ENCODE measurements at places on chromosomes 12 and 14. TPM values are rescaled to one million over a fixed set of nuclear protein-coding genes. Genes with fewer than 3 reads are reported as not detected.

DNA sequence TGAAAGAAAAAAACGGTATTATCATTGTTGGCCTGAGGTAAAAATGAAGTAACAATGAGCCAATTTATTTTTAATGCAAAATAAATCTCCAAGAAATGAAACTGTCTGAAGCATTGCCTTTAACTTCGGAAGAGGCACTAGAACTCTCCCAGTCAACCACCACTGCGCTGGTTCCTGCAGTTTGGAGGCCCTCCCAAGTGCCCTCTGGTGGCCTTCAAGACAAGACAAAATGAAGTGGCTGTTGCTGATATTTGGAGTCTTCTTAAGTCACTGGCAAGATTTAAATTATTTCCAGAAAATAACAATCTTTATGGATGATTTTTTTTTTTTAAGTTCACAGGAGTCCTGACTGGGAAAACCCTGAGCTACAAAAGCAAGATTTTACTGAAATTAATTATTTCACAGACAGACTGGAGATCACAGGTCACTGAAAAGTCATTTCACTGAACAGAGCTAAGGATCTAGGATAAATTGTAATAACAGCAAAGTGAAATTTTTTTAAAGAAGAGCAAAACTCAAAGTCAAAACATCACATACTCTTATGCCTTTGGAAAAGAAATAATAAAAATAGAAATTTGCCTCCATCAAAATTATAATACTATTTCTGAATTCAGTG, 58.2 kb downstream of the DICER1 start:
- H3K27ac ChIP-seq: no peak overlapping the region
- H3K36me3 ChIP-seq: peaks cover 51% of the 10 kb centered on the region
- H3K4me3 ChIP-seq: no peak overlapping the region
- no peaks in the 10 kb centered on the region for H3K4me1 ChIP-seq

SLCO1B1 gene
- total RNA-seq: not detected

LTBP2 gene
- total RNA-seq: 0.45 TPM

DNA sequence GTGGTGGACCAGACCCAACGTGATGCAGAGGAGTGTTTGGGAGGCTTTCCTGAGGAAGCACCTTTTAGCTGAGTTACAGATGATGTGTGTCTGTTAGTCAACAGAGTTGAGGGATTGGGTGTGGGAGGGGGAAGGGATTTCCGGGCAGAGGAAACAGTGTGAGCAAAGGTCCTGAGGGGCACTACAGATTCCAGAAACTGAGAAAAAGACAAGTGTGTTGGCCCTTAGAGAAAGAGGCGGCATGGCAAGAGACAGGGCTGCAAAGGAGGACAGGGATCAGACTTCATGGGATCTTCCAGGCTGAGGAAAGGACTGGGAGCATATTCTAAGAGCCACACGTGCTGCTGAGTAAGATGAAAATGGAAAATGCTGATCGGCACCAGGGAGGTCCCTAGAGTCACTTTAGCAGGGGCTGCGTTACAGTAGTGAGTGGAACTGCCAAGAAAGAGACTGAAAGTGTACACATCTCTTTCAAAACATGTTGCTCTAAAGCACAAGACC, 9.4 kb upstream of the RPS6KL1 start:
- H3K36me3 ChIP-seq: no peaks in the 10 kb centered on the region
- no peak overlapping the region for H3K4me3 ChIP-seq
- no peak for DNase-seq
- H3K27me3 ChIP-seq: no peaks in the 10 kb centered on the region
- peaks cover 10% of the 10 kb centered on the region for H3K4me1 ChIP-seq
- H3K27ac ChIP-seq: no peak overlapping the region

RASSF3 gene
- total RNA-seq: 127 TPM

DNA sequence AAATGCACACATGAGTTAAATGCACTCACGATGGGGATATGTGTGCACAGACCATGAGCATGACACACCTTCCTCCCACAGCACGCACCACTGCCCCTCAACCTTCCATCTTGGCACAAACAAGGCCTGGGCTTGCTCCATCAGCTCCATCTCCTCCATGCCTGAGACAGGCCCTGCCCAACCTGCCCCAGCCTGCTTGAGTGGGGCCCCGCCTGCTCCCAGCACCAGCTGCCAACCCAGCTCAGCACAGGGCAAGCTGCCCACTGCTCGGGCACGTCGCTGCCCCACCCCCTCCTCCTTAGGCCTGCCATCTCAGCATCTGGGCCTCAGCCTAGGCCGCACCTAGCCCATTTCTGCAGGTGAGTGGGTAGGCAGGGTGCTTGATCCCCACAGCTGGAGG, 27.6 kb upstream of the KRT78 start:
- H3K27me3 ChIP-seq: peaks cover 13% of the 10 kb centered on the region
- H3K4me1 ChIP-seq: peaks cover 28% of the 10 kb centered on the region
- H3K4me3 ChIP-seq: no peak overlapping the region
- no peak overlapping the region for H3K27ac ChIP-seq
- DNase-seq: no peak

DNA sequence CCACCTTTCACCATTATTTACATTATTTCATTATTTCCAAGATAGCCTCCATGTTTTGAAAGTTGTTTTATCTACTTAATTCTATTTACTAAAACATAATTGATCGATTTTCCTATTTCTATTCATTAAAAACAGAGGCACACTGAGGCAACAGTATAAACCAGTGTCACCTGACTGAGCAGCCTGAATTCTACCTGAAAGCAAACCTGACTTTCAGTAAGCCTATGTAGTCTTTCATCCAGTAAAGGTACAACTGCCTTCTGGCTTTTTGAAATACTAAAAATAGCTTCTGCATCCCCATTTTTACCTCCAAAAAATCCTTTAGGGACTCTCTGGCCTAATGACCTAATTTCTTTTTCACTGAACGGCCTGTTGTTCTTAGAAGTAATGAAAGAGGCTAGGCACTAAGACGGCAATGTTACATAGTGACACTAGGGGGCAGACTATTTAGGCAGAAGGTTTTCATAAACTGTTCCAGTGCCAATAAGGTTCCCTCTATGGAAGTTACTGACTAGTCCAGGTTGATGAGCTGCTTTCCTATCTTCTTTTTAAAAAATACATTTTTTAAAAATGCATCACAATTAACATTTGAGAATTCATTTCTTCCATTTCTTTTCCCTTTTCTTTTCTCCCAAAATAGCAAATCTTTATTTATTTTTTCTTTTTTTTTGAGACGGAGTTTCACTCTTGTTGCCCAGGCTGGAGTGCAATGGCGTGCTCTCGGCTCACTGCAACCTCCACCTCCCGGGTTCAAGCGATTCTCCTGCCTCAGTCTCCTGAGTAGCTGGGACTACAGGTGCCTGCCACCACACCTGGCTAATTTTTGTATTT, 17.5 kb downstream of the ANAPC5 start:
- no peaks in the 10 kb centered on the region for H3K27me3 ChIP-seq
- no peak overlapping the region for H3K27ac ChIP-seq
- no peak overlapping the region for H3K4me3 ChIP-seq
- H3K36me3 ChIP-seq: peaks cover 76% of the 10 kb centered on the region
- DNase-seq: no peak
- H3K4me1 ChIP-seq: no peaks in the 10 kb centered on the region

DNA sequence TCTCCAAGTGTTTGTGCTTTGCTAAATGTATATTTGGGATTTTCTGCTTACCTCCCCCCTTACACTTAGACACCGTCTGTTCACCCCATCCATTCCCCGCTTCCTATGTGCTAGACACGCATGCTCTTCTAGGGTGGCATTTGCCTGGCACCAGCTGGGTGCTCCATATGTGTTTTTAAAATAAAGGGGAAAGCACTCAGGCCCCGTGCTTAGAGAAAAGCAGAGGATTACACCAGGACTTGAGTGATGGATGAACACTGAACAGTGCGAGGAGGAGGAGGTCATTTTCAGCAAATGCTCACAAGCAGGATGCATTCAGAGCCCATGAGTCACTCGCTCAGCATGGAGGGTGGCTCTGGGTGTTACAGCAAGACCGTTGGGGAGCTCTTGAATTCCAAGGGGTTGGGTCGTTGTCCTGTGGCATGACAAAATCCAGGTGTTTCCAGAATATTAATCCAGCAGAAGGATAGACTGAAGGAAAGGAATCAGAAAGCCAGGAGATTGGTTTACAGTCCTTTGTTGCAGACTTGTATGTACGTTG, 2.9 kb upstream of the BDKRB1 start:
- peaks cover 12% of the 10 kb centered on the region for H3K27me3 ChIP-seq
- no peak for DNase-seq
- no peak overlapping the region for H3K4me3 ChIP-seq
- H3K4me1 ChIP-seq: no peaks in the 10 kb centered on the region

IFT81 gene
- total RNA-seq: 1.1 TPM

GRCh38 chr12:69501154-69501895, 31.1 kb downstream of the FRS2 start:
- no peak overlapping the region for H3K4me3 ChIP-seq
- no peaks in the 10 kb centered on the region for H3K36me3 ChIP-seq
- H3K27ac ChIP-seq: no peak overlapping the region
- no peak for DNase-seq
- H3K27me3 ChIP-seq: no peaks in the 10 kb centered on the region
- H3K4me1 ChIP-seq: peaks cover 6% of the 10 kb centered on the region

- peaks cover 9% of the 10 kb centered on the region for H3K27me3 ChIP-seq
- H3K36me3 ChIP-seq: no peaks in the 10 kb centered on the region
- H3K27ac ChIP-seq: no peak overlapping the region
Measured at GRCh38 chr12:1836241-1836803, 16.0 kb downstream of the LRTM2 start.

- no peak for DNase-seq
- H3K27me3 ChIP-seq: no peaks in the 10 kb centered on the region
- H3K36me3 ChIP-seq: no peaks in the 10 kb centered on the region
- H3K4me1 ChIP-seq: no peaks in the 10 kb centered on the region
- no peak overlapping the region for H3K27ac ChIP-seq
- no peak overlapping the region for H3K4me3 ChIP-seq
Measured at GRCh38 chr14:93395231-93395630, 35.5 kb upstream of the UNC79 start.

DNA sequence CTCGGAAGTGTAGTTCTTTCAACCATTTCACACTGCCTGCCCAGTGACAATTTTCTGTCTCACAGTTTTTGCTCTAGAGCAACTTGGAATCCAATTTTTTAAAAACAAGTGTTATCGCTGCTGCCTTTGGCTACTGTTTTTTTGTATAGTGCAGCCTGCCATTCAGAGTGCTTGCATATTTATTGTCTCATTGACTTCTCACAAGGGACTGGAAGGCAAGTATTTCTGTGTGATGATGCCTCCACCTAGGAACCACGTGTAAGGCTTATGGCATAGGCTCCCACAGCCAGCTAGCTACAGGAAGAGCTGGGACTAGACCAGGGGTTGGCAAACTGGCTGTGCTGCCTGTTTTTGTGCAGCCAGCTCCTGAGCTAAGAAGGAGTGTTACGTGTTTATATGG, 903 bp downstream of the PARPBP start:
- no peak overlapping the region for H3K27ac ChIP-seq
- DNase-seq: no peak
- peaks cover 7% of the 10 kb centered on the region for H3K36me3 ChIP-seq
- H3K27me3 ChIP-seq: no peaks in the 10 kb centered on the region
- peaks cover 17% of the 10 kb centered on the region for H3K4me1 ChIP-seq
- peak overlapping the region; percentile 86 for H3K4me3 ChIP-seq

- no peak overlapping the region for H3K27ac ChIP-seq
- no peaks in the 10 kb centered on the region for H3K4me1 ChIP-seq
- no peaks in the 10 kb centered on the region for H3K36me3 ChIP-seq
- no peak overlapping the region for H3K4me3 ChIP-seq
- no peaks in the 10 kb centered on the region for H3K27me3 ChIP-seq
Measured at GRCh38 chr14:42174357-42174756, 567.7 kb downstream of the LRFN5 start.

DNA sequence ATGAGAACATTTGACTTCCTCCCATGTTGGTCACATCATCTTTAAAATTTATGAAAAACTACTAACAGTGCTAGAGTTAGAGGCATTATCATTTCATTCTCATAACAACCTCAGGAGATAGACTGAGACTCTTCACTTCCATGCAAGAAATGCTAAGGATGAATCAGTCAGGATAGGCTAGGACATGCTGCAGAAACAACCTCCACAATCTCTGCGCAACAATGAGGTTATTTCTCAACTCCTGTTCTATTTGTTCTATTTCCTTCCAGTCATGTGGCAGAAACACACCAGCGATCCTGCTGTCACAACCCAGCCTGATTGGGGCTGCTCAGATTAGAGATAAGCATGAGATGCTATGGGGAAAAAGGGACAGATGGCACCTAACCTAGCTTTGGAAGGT, 49.0 kb upstream of the TMEM263 start:
- H3K36me3 ChIP-seq: no peaks in the 10 kb centered on the region
- H3K27me3 ChIP-seq: peaks cover 4% of the 10 kb centered on the region
- no peak for DNase-seq

DNA sequence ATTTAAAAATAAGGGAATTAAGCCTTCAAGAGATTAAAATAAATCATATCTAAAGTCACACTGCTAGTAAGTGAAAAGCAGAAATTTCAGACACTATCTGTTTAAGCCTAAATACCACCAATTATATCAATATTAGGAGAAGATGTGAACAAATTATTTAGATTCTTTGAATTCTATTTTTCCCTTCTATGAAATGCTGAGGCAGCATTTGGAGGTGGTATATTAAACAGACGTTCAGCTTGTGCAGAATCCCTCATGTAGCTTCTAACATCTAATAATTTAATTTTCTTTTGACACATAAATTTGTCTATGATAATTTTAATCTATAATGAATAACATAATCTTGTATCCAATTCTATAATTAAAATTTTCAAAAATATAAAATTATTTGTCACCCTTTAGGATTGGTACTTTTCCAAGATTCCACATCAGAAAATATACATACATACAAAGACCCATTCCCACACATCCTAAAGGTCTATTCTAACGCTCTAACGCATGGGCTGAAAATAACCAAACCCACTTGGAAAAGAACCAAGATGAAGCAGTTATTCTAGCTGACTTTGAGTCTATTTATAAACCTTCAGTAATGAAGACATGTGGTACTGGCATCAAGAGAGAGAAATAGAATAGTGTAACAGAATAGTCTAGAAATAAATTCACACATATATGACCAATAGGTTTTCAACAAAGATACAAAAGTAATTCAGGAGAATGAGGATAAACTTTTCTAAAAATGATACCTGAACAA, 751.8 kb downstream of the GALC start:
- no peaks in the 10 kb centered on the region for H3K4me1 ChIP-seq
- H3K27me3 ChIP-seq: no peaks in the 10 kb centered on the region
- H3K27ac ChIP-seq: no peak overlapping the region
- no peak for DNase-seq
- H3K4me3 ChIP-seq: no peak overlapping the region

SPTB gene
- 0.08 TPM for total RNA-seq

DNA sequence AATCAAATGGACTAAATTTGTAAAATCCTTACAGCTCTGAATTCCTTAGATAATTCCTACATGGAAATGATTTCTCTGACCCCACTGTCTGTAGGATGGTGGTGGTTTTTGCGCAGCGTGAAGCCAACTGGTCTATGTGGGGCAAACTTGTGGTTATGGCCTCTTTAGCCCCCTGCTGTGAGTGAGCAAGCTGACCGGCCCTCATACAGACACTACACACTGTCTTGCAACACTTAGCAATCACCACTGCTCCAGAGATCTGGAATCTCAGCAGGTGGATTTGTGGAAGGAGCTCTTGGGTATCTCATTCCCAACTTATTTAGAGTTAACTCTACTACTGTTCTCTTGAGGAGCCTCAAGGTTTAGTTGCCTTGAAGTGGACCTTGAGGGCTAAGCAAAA, 70.2 kb downstream of the SCN8A start:
- no peaks in the 10 kb centered on the region for H3K4me1 ChIP-seq
- H3K27me3 ChIP-seq: no peaks in the 10 kb centered on the region
- no peak overlapping the region for H3K27ac ChIP-seq
- H3K4me3 ChIP-seq: no peak overlapping the region
- H3K36me3 ChIP-seq: no peaks in the 10 kb centered on the region

GRCh38 chr14:92309968-92310530, 12.9 kb upstream of the SLC24A4 start:
- no peaks in the 10 kb centered on the region for H3K4me1 ChIP-seq
- no peak for DNase-seq
- H3K27me3 ChIP-seq: no peaks in the 10 kb centered on the region
- H3K27ac ChIP-seq: no peak overlapping the region
- no peak overlapping the region for H3K4me3 ChIP-seq

SALL2 gene
- total RNA-seq: 2.9 TPM
